Osteoblast (primary cell): ENCODE measurements at places on chromosomes 5 and 9. TPM values are rescaled to one million over a fixed set of nuclear protein-coding genes. Genes with fewer than 3 reads are reported as not detected.
A peak's percentile ranks its signal among the peaks of the same experiment; 100 is the strongest.

DNA sequence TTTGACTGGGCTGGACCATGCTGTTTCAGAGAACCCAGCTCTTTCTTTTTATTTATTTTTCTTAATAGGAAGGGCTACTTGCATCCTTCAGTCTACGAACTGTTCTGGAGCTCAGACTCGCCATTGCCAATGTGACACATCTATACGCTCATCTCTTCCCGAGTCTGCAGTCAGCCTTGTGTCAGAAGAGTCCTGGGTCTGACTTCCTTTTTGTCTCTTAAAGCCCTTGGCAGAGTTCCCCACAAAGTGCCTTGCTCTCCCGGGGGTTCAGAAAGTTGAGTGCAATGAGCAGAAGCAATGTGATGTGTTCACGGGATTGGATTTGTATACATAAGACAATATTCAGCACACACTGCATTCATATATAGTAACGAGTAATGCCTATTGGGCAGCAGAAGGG lies 140.4 kb downstream of the ATPSCKMT start:
- DNase-seq: no peak

GRCh38 chr9:18776836-18777820 lies 255.9 kb downstream of the SAXO1 start:
- DNase-seq: peak; percentile 38

GRCh38 chr9:36970007-36970888 lies 63.8 kb downstream of the PAX5 start:
- DNase-seq: peak; percentile 56

- no peak for DNase-seq
These were observed 155.9 kb downstream of the ERCC6L2 start for GRCh38 chr9:96031366-96031824.

DNA sequence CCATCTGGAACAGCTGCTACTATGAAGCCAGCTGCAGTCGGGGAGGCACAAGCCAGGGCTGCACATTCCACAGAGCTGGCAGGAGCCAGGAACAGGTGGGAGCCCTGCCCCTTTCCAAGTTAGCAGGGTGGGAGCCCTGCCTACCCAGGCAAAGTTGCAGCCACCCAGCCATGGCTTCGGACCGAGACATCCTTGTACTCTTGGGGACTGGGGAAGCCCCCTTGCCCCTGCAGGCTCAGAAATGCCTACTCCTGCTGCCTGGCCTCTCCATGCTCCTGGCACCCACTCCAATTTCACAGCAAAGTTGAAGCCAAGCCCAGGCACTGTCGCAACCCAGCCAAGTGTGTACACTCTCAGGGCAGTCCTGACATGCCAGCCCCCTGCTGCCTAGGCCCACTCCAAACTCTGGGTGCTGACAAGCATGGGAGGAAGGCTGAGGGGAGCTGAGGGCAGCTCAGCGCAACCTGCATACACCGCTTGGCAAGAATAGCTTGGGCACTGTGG lies 165.1 kb downstream of the RNF180 start:
- DNase-seq: no peak

GRCh38 chr5:132500931-132501628 lies 10.5 kb upstream of the IRF1 start:
- DNase-seq: peak; percentile 67

DNA sequence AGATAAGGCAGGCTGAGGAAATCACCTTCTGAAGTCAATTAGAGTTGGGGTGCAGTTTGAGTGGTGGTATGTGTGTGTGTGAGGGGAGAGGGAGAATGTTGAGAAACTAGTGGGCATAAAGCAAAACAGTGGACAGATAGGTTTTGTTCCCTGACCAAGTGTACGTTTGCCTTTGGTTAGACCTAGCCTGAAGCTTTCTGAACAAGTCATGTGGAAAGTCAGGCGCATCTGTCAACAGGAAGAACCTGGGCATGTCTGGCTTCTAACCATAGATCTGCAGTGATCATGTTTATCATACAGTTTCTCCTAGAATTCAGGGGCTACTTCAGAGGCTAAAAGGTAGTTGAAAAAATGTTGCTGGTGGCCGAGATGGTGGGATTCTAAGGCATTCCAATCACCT lies 143.2 kb upstream of the PCA3 start:
- no peak for DNase-seq

GRCh38 chr5:138972836-138973235 lies 97.7 kb upstream of the LRRTM2 start:
- no peak for DNase-seq

DNA sequence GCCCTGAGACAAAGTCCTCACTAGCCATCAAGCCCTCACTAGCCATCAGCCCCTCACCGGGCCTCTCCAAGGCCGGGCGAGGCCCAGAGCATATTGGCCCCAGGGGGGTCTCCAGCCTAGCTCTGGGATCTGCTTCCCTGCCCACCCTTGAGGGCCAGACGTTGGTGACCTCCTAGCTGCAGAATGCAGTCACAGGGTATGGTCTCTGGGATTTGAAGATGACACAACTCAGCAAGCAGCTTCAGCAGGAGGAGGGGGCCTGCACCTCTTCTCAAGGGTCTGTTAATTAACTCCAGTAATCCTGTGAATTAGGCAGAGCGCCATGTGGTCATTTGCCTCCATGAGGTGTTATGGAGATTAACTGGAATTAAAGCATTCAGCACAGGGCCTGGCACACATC lies 116.9 kb upstream of the SPOCK1 start:
- no peak for DNase-seq

- peak; percentile 73 for DNase-seq
These were observed 559 bp downstream of the SPAG8 start for GRCh38 chr9:35811381-35812024.

GRCh38 chr9:3008091-3008490 lies 164.2 kb upstream of the PUM3 start:
- no peak for DNase-seq

- DNase-seq: no peak
These were observed 92.4 kb downstream of the EQTN start for GRCh38 chr9:27204578-27204977.

- DNase-seq: peak; percentile 65
These were observed 55.0 kb downstream of the LRSAM1 start for GRCh38 chr9:127506117-127506813.

DNA sequence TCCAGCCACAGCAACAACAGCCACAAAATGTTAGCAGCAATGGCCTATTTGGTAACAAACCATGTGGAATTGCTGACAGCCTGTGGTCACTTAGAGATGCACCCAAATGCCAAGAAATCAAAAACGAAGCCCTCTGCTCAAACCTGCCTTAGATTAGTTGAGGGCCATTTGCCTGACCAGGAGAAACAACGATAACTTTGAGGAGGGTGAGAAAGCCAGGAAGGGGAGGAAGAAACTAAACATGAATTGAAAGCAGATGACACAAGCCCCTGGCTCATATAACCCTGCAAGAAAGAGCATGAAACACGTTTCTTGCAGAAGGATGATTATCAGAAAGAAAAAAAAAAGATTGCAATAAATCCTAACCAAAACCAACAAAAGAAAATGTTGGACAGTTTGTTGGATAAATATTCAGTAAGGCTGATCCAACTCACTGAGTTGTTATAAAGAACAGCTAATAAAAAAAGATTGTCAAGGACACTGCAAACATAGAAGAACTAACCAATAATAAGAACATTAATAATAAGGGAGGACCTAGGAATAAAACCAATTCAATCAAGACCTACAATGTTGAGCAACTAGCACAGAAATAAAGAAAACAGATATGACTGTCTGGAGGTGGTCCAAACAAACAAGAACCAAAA lies 140.5 kb upstream of the SLC30A5 start:
- DNase-seq: no peak

DNA sequence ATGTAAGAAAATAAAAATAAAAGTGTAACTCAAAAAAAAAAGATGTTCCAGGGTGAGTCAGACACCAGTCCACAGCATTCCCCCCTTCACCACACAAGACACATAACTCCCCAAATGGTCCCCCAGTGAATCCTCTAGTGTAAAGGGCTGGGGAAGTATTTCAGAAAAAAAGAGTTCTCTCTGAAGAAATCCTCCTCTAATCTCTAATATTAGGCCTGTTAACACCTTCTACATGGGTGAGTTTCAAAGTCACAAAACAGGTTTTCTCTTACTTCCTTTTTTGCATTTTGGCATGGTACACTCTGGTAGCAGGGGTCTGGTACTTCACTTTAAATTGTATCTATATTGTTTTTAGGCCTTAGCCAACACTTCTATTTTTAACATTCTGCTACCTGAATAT lies 28.2 kb downstream of the RNF145 start:
- no peak for DNase-seq

GRCh38 chr5:170046241-170046640 lies 59.5 kb upstream of the FOXI1 start:
- DNase-seq: no peak

GRCh38 chr9:110337727-110338126 lies at the start of gene TXNDC8:
Gene TXNDC8, minus strand, starts transcription at chr9:110337863.
- peak; percentile 68 for DNase-seq

DNA sequence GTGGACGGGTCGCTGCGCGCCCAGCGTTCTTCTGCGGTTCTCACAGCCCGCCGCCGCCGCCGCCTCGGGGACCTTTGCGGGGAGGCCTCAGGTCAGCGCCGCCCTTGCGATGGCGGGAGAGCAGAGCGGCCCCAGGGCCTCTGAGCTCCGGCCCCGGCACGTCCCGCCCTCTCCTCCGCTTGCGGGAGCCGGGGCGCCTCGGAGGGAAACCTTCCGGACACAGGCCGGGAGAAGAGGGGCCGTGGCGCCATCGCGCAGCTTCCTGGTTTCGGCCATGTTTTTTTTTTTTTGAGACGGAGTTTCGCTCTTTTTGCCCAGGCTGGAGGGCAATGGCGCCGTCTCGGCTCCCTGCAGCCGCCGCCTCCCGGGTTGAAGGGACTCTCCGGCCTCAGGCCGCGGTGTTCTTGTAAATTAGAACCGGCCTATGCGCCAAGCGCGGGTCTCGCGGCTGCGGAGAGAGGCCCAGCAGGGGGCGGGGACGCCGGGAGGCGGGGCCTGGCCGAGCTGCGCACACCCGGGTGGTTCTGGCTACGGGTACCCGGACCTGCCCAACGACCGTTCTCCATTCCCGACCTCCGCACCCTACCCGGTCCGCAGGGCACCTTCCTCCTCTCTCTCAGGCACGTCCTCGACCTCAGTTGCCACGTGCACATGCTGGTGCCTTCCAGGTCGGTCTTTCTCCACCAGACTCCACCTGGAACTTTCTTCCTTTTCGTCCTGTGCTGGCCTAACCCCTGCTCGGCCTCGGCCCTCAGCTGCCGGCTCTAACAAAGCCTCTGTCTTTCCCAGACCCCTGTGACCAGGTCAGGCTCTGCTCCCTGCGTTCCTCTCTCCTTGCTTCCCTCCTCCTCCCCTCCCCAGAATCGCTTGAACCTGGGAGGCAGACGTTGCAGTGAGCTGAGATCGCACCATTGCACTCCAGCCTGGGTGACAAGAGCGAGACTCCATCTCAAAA lies 28.8 kb upstream of the MGAT1 start:
- peak; percentile 96 for DNase-seq

DNA sequence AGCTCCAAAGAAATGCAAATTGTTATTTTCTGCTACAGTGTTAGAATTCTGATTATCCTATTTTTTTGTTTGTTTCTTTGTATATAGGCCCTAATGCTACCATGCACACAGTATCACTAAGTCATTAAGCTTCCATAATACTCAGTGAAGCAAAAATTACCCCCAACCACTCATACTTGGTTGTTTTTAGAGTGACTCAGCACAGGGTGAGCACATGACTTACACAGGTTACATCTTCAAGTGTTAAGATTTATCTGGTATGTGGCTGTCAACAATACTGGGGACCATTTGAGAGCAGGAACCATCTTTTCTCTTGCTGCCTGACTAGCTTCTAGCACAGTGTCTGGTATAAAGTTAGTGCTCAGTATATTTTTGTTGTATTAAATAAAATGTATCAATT lies 255.8 kb upstream of the SLC24A2 start:
- no peak for DNase-seq

DNA sequence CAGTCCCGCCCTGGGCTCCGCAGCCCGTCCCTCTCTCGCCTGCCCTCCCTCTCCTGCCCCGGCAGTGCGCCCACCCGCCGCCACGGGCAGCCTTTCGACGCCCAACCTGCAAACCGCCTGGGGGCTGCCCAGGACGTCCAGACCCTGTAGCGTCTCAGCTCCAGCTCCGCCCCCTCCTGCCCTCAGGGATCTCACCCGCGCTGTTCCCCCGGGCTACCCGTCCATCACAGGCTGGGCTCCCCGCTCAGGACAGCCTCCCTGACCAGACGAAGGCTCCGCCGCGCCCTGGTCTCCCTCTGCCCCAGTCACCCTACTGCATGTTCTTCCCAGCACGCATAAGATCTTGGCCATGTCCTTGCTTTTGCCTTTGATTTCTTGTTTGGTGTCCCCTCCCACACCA lies 1.4 kb downstream of the RASGEF1C start:
- DNase-seq: peak; percentile 85

- DNase-seq: no peak
These were observed 182.2 kb upstream of the ISL1 start for GRCh38 chr5:51201024-51201423.

DNA sequence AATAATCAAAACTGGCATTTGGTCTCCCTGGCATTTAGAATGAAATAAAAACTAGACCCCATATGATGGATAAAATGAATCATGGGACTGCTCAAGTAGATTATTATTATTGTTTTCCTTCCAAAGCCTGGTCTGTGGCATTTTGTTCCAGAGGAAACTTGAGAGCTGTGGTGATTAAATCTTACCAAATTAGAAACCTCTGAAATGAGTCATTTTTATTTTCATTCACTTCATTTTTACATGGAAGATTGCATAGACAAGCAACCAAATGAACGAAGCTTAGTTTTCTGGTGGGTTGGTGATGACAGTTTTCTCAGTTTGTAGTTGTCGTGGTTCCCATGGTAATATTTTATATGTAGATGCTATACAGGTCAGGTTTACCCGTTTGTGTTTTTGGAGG lies 23.4 kb downstream of the PAM start:
- DNase-seq: peak; percentile 60

GRCh38 chr5:4027088-4027734 lies 431.6 kb downstream of the IRX1 start:
- no peak for DNase-seq

DNA sequence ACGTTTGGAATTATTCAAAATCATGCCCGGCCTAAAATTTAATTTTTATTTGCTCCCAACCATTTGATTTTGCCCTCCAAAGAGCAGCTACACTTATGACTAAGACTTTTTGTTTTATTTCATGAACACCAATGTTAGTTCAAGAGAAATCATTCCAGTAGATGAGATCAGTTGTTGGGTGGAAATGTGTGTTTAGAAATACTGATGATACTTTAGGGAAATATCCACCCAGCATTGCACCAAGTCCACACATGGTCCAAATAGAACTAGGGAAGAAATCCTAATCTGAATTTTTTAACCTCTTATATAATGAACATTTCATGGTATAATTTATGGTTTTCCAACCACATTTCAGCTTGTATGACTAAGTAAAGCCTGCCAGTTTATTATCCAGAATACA lies 28.3 kb upstream of the GOLPH3 start:
- peak; percentile 83 for DNase-seq

GRCh38 chr5:95624368-95624767 lies 4.5 kb downstream of the GPR150 start:
- DNase-seq: no peak

GRCh38 chr5:189486-189885 lies 1.8 kb upstream of the LRRC14B start:
- no peak for DNase-seq

GRCh38 chr5:157582731-157583620 lies 7.4 kb upstream of the ADAM19 start:
- DNase-seq: no peak

SVEP1 gene
- total RNA-seq: 37.6 and 43.0 TPM in 2 replicates

MAMDC2 gene
- total RNA-seq: 1.4 and 1.5 TPM in 2 replicates

FCN2 gene
- not detected in 2 replicates for total RNA-seq

ADAMTS2 gene
- 144 and 203 TPM in 2 replicates for total RNA-seq

EPB41L4A gene
- 0.59 and 0.72 TPM in 2 replicates for total RNA-seq

RAB3C gene
- not detected in 2 replicates for total RNA-seq

PCDHB4 gene
- 1.1 and 1.2 TPM in 2 replicates for total RNA-seq

RNF183 gene
- not detected in 2 replicates for total RNA-seq

WDR31 gene
- total RNA-seq: 1.4 and 2.4 TPM in 2 replicates

PAPPA gene
- 56.5 and 86.9 TPM in 2 replicates for total RNA-seq

CKS2 gene
- 17.0 and 18.6 TPM in 2 replicates for total RNA-seq

SLC25A2 gene
- 0.36 and 0.59 TPM in 2 replicates for total RNA-seq
